Stimulated activated CD8-positive, alpha-beta memory T cell treated with anti-CD3 and anti-CD28 coated beads, Interleukin-2, amount 100 ng/mL, for 1 hour (primary cell): ENCODE measurements at places on chromosomes 1 and 21.

GRCh38 chr1:163162381-163162914 is 40.3 kb downstream of the RGS5 start:
- DNase-seq, result no peak

DNA sequence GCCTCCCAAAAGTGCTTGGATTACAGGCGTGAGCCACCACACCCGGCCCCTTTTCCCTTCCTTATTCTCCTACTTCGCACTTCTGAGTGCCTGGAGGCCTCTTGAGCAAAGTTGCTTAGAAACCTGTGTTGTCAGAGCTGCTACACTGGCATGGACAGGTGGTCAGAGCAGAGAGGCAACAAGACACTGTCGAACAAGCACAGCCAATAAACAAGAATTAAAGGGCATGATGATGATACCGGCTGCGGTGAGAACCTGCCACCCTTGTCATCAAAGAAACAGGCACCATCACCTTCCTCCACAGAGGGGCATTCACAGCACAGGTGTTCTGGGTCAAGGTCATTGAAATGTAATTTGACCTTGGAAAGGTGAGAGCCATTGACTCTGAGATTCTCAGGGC is 23.3 kb downstream of the STUM start:
- no peak for DNase-seq

DNA sequence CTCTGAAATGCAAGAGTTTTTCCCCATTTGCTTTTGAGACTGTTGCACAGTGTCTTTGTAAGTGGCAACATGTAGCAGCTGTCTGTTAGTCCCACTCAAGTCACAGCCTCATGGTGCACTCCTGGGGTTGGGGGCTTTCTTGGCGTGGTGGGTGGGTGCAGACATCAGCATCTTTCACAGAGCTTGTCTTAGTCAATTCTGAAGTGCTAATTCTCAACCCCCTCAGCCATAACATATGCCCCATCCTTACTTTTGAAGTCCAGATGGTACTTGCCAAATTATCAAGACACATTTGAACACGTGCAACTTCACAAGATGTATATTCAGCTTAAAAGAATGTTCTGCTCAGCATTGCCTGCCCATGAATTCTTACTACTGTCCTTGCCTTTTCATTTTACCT is 87.1 kb downstream of the VCAM1 start:
- DNase-seq, result no peak

DNA sequence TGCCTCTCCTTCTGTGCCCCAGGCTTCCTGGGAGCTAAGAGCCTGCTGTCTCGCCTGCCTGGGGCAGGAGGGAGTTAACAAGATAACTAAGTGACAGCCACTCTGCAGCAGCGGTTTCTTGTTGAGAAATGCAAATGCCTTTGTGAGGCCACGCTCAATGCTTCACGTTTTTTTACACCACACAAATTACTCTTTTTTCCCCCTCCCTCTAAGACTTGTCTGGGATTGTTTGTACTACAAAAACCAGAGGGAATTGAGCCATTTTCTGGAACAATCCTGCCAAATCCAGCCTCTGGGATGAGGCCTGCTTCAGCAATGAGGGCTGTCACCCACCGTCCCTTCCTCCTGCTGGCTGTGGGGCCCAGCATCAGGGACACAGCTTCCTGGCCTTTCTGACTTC is 119.6 kb downstream of the ACTL8 start:
- DNase-seq, result no peak

GRCh38 chr21:28069450-28069923 is 923.2 kb downstream of the LTN1 start:
- DNase-seq, result no peak

DNA sequence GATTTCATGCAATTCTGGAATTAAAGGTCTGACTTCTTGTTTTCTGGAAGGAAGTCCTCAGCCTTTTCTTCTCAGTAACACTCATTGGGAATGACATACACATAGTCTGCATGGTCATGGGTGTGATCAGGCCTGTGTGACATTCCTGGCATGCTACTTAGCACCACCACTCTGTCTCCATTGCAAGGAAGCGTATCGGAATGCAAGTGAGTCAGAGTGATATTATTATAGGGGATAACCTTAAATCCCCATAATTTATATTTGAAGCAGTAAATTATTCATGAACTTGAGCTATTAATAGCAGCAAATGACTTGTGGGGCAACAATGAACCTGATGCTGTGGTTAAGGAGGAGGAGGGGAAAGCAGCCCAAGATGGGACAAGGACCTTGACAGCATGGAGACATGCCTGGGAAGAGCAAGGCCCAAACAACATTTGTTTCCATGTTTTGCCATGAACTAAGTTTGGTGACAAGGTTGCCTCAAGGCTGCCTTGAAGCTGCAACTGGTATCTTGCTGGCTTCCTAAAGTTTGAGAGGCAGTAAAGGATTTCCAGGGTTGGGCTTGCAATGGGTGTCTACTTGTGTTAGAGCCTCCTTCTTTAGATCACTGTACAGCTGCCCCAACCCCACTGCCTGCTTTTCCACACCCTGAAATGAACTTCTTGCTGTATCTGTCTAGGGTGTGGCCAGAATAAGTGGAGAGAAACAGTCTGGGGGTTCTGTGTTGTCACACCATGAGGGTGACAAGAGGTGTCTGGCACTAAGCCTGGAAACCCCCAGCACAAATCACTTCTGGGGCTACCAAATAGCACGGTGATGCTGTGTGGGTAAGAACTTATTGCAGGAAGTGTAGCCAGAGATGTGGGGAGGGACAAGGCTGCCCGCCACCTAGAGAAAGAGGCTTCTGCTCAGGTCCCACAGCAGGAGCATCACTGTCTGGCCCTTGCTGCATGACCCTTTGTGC is 4.6 kb downstream of the MAB21L3 start:
- no peak for DNase-seq

DNA sequence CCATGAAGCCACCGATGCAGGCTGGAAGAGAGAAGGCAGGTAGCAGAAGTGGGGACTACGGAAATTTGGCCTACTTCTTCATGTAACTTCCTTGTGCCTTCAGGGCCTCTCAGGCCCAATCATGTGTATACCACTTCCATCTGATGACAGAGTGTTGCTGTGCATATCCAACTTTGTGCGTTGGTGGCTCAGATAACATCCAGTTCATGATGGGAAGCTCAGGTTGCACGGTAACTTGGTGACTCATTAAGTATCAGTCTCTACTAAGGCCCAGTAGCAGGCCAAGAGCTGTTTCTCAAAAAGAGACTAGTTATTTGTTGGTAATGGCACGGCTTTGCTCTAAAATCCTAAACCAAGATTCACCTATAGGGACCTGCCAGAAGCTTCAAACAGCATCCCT is 117.6 kb downstream of the LTN1 start:
- DNase-seq, result no peak

DNA sequence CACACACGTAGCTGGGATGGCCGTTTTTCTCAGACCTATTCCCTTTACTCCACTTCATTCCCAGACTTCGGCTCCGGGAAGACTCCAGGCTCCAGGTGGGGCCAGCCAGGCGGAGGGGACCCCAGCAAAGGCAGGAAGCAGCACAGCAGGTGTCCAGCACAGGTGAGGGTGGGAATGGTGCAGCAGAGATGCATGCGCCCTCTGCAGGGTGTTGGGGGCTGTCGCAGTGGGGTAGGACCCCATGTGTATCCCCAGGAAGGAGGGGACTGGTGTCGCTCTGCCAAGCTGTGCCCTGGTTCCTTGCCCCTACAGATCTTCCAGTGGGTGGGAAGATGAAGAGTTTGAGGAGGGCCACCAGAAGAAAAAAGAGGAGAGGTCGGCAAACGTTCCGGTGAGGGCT is 5.3 kb downstream of the TTC24 start:
- no peak for DNase-seq

DNA sequence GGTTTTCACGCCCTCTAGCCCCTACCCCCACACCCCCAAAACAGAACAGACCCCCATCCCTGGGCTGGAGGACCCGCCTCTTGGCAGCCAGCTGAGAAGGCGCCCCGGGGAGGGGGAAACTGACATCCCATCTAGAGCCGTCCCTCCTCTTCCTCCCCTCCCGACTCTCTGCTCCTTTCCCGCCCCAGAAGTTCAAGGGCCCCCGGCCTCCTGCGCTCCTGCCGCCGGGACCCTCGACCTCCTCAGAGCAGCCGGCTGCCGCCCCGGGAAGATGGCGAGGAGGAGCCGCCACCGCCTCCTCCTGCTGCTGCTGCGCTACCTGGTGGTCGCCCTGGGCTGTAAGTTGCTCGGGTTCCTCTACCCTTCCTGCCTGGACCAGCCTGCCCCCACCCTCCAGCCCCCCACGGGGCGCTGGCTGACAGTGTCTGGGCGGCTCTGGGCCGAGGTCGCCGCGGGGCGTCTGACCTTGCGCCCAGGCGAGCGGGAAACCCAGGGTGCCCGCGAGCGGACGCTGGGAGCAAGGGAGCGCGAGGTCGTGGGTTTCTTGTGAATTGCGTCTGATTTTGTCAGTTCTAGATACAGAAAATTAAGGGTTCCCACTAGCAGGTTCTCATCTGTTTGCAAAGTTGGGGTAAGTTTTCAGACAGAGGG is 618 bp downstream of the JAM2 start:
- DNase-seq, result no peak

- DNase-seq, result no peak
These were observed 160.5 kb downstream of the RASAL2 start for GRCh38 chr1:178254433-178254832.

DNA sequence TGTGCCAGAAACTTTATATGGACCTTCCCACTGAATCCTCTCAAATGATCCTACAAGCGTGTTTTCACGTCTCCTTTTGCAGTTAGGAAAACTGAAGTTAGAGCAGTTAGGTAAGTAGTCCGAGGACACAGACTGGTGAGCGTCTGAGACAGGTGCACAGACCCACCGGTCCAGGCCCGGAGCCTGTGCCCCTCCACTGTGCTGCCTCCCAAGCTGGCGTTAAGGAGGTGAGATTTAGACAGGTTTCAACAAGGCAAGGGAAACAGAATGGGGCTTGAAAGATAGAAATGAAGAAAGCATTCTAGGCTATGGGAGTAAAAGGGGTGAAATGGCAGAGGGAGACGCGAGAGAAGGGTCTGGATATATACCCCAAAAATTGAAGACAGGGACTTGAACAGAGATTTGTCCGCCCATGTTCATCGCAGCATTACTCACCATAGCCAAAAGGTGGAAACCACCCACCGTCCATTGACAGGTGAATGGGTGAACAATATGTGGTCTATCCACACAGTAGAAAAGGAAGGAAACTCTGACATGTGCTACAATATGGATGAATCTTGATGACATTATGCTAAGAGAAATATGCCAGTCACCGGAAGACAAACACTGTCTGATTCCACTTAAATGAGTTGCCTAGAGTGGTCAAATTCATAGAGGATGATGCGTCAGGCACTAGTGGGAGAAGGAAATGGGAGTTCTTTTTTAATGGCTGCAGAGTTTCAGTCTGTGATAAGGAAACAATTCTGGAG is 15.7 kb upstream of the PKP1 start:
- no peak for DNase-seq

- no peak for DNase-seq
These were observed 255.8 kb upstream of the CACYBP start for GRCh38 chr1:174743654-174744561.

DNA sequence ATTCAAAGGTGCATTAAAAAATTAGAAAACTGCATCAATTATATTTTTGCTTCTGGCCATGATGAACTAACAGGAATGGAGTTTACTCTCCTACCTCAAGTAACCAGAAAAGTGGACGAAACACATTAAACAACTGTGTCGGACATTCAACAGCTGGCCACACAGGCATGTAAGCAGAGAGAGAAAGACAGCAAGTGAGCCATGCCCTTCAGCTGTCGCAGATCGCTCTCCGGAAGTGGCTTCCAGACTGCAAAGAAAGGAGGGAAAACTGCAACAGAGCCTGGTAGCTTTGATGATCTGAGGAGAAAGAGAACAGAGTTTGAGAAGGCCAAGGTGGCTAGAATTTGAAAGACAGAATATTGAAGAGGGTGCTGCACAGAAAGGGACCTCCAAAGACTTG is 557.2 kb downstream of the MATN1 start:
- DNase-seq, result no peak

- no peak for DNase-seq
These were observed 19.2 kb downstream of the NFYC start for GRCh38 chr1:40710581-40711315.

GRCh38 chr1:245585252-245585959 is 430.6 kb downstream of the KIF26B start:
- DNase-seq, result no peak

GRCh38 chr1:88608139-88608943 is 75.7 kb upstream of the PKN2 start:
- no peak for DNase-seq

GRCh38 chr1:207414606-207415108 is 39.5 kb upstream of the CR2 start:
- DNase-seq, result no peak
